ENCODE measurements at places on chromosomes 6 and 20.

DNA sequence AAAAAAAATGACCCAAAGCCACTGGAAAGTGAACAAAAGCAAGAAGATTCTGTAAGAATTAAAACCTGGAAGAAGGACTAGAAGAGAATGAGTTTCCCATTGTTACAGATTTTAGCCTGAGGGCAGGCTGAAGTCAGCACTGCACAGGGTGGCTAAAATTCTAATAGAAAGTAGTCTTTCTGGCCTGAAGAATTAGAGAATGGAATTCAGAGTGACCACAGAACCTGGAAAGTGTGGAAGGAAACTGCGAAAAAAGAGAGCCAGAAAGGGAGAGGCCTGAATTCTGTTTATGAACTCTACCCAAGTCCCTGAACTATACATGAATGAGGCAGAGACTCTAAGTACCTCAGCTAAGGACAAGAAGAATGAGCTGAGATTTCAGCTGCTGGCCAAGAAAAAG lies 38.9 kb upstream of the FILIP1 start:
- DNase-seq = no peak

DNA sequence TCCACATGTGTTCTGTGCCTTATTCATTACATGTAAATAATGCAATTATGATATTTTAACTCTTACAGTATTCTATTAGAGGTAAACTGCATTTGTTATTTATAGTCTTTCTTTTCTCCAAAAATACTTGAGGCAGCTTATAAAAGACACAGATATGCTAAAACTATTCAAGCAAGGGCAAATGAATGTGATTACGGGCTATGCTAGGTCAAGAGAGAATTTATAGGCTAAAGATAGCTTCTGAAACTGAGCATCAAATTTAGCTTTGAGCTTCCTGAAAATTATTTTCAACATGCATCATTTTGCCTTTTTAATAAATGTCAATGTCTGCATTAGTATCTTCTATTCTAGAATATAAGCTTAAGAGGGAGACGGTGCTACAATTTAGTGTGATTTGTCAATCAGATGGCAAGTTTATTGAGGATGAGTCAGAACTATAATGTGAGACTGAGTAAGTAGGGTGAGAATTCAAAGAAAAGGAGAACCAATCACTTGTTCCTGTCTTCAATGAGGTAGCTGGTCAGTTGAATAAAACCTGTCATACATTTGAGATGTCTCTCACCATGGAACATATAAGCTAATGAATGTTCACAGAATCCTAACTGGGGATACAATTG lies 669.4 kb upstream of the CITED2 start:
- no peak for DNase-seq

GRCh38 chr6:40848038-40848437 lies 191.0 kb downstream of the UNC5CL start:
- no peak for DNase-seq

DNA sequence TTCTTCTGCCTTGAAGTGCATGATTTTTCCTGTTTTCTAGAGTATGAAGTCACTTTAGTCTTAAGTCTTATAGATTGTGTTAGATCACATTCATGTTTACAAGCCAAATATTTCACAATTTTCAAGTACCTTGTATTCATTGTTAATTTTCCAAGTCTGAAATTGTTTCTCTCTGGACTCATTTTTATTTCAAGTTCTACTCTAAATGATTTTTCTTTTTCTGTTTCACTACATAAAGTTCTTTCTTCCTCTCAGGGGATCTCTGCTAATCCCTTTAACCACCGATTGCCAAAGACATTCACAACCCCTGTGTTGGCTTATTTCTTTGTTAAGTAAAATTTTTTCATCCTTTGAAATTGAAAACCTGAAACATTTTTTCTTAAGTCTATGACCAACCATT lies 805.7 kb downstream of the KIF16B start:
- DNase-seq = no peak

GRCh38 chr6:136609873-136610706 lies 59.9 kb upstream of the MAP7 start:
- DNase-seq = no peak

- no peak for DNase-seq
These were observed 82.8 kb downstream of the CD40 start for GRCh38 chr20:46200582-46201570.

GRCh38 chr6:130558131-130558530 lies 192.3 kb downstream of the TMEM200A start:
- no peak for DNase-seq

GRCh38 chr6:159056899-159057298 lies 12.1 kb upstream of the TAGAP start:
- DNase-seq = no peak

DNA sequence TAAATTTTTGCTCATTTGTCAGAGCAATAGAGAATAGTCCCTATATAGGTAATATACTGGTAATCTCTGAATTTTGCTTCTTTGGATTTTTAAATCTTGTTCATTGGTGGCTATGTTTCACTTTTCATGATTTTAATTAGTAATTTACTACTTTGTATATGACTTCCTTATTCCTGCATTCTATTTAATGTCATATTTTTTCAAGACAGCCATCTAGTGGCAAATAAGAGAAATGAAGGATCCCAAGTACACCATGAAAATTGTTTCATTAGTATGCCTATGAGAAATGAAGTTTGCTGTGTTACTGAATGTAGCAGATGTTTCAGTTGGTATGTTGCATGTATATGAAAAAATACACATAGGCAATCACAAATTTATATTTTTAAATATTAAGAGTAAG lies 82.4 kb downstream of the ZNF292 start:
- DNase-seq = no peak

DNA sequence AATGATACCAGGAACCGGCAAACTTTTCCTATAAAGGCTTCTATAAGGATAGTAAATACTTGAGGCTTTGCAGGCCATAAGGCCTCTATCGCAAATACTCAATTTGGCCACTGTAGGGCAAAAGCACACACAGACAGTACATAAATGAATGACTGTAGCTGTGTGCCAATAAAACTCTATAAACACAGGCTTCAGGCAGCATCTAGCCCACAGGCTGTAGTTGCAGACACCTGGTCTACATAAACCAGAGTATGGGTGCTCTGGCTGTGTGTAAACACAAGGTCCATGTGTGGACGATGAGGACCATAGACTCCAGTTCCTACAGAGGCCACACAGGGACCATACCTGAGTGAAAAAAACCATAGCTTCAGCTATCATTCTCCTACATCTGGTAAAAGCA lies 52.2 kb downstream of the ZMYND8 start:
- DNase-seq = no peak

- DNase-seq = no peak
These were observed 26.7 kb upstream of the IRF4 start for GRCh38 chr6:364609-365540.

- no peak for DNase-seq
These were observed 143.7 kb downstream of the SYNDIG1 start for GRCh38 chr20:24612799-24613775.

DNA sequence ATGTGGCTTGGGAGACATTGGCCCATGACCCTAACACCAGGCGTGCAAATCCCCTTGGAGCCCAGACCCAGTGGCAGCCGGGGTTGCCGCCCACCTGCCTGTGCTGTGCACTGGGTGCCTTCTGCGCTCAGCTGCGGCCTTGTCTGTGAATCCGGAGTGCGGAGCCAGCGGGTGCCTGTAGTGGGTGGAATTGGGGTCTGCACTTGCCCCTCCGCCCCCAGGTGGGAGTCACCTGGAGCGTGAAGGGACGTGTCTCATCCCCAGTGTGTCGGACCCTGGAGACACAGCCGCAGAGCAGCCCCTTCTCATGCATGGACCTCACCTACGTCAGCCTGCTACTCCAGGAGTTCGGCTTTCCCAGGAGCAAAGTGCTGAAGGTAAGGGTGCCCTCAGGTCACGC lies 22.9 kb upstream of the PYGB start:
- DNase-seq = no peak

GRCh38 chr6:54775576-54775975 lies 71.0 kb upstream of the FAM83B start:
- no peak for DNase-seq

DNA sequence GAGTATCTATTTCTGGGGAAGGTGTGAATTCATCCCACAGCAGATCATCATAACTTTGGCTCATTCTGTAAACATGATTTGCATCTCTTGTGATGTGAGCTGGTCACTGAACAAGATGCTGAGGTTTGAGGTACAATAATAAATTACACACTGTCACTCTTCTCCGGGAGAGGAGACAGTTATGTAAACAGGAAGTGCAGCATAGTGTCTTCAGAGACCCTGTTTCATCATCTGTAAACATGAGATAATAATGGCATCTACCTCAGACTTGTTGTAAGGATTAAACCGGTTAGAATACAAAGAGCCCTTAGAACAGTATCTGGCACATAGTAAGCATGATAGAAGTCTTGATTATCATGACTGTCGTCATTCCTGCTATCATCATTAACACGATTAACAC lies 125.2 kb downstream of the TBC1D7 start:
- DNase-seq = no peak

DNA sequence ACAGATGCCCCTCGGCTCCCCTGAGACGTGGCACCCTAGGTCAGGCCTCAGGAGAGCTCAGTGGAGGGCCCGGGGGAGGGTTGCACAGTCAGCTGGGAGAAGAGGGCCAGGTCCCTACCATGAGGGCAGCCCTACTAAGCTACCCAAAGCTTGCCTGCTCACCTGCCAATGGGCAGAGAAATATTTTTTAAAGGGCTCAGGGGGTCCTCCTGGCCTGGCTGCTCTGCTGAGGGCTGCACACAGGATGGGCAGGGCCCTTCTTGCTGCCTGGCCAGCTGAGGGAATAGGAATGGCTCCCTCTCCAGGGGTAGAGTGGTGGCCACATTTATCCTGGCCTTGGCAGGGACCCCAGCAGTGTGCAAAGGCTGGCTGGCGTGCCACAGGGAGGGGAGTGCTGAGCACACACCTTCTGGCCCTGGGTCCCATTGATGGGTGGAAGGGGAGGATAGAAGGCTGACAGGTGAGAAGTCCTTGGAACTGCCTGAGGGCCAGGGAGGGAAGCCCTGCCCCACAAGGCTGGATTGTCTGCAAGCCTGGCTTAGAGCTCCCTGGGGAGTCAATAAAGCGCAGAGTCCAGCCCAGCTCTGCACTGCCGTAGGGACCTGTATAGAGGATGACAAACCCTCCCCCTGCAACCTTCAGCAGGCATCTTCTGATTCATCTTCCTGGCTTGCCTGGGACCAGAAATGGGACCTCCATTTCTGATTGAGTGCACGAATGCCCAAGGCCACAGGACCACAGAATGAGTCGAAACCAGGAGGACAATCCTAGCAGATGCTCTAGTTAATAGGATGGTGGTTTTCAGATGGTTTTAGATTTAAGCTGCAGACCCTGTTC lies 62.1 kb downstream of the NOL4L start:
- DNase-seq = no peak

GRCh38 chr6:18424201-18424600 lies 37.1 kb downstream of the RNF144B start:
- no peak for DNase-seq

GRCh38 chr20:59837623-59838394 lies 95.6 kb downstream of the SYCP2 start:
- no peak for DNase-seq

- no peak for DNase-seq
These were observed 83.2 kb upstream of the FBXL4 start for GRCh38 chr6:99030915-99031314.

DNA sequence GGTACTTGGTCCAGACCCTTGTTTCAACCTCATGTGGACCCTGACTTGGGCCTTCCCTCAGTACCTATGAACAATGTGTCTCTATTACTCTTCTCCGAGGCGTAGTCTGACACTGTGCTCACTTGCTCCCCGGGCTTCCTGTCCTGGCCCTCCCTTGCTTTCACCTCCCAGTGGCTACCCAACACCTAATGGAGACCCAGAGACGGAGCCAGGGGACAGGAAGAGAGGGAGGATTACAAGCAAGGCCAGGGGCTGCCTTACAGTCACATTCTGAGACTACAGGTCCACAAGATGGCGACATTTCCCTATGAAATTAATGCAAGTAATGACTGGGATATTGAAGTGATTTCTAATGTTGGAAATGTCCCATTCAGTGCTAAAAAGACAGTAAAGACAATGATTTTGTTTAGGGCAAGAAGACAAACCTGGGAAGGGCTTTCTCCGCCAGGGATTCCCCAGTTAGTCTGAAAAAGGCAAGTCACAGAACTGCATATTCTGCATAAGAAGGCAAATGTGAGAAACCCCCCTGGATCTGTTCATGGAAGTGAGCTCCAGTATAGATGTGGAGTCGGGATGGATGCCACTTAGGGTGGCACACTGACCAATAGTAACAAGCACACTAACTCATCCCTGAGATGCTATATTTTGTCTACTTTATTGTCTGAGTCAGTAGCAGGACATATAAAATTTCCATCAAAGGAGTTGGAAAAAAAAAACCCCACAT lies 44.0 kb upstream of the ZBTB24 start:
- peak; percentile 20 for DNase-seq

GRCh38 chr6:36242626-36243025 lies 27.2 kb upstream of the PNPLA1 start:
- no peak for DNase-seq

- no peak for DNase-seq
These were observed 7.4 kb downstream of the POU3F2 start for GRCh38 chr6:98841621-98842341.

- DNase-seq = no peak
These were observed 66.8 kb downstream of the CDK19 start for GRCh38 chr6:110748453-110748852.

DNA sequence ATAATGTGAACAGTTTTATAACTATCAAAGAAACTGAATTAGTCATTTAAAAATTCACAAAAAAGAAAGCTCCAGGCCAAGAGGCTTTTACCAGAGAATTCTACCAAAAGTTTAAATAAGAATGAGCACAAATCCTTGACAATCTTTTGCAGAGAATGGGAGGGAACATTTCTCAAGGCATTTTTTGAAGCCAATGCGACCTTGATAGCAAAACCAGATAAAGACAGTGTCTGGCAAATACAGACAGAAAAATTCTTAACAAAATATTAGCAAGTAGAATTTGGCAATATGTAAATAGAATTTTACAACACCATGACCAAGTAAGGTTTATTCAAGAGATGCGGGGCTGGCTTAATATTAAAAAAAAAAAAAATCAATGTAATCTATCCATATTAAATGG lies 41.7 kb downstream of the RNF24 start:
- no peak for DNase-seq

DNA sequence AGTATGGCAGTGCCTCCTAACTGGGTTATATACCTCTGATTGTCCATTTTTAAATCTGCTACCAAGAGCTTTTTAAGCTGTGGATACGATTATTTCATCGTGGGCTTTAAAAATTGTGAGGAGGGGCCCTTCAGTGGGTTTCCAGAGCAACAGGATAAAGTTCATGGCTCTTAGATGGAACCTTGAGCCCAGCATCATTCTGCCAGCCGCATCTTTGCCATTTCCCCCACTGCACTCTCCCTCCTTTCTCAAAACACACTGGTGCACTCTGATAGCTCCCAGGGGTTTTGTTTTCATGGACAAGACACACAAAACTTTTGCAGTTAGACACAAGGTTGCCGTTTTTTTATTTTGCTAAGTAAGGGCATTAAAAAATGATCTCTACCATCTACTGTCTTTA lies 54.1 kb downstream of the RREB1 start:
- DNase-seq = no peak

Data from stimulated activated CD8-positive, alpha-beta memory T cell treated with anti-CD3 and anti-CD28 coated beads, Interleukin-2, amount 100 ng/mL, for 48 hours (primary cell).